ENCODE measurements at places on chromosomes 5 and 9.

DNA sequence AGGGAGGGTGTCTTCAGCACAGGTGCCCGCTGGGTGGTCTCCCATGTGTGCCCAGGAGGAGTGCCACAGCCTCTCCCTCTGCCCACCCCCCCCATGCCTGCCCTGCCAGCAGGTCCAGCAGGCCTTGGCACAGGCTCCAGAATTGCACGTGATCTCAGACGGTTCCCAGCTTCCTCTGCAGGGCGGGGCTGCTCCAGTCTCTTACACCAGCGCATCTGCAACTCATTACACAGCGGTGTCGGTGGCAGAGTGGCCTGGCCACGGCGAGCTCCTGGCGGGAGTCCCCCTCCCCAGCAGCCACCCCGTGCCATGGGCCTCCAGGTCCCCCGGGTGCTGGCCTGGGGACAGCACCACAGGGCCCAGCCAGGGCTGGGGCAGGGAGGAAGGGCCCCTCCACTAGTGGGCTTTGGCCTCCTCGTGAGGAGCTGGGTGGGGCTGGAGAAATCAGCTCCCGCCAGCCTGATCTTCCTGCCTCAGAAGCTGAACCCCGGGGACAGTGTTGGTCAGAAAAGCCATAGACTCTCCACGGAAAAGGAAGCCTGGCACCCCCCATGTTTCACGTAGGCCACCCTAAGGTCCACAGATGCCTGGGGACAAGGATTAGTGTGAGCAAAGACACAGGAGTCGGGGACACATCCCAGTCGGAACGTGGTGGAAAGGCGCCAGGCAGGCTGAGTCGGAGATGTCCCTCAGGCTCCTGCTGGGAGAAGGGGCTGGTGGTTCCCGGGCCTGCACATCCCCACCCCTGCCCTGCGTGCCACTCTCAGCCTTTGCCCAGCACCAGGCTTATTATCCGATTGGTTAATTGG, 40.2 kb downstream of the RXRA start:
- peak; percentile 89 for DNase-seq

- no peak for DNase-seq
These were observed 106.2 kb upstream of the EMB start for GRCh38 chr5:50547303-50547702.

DNA sequence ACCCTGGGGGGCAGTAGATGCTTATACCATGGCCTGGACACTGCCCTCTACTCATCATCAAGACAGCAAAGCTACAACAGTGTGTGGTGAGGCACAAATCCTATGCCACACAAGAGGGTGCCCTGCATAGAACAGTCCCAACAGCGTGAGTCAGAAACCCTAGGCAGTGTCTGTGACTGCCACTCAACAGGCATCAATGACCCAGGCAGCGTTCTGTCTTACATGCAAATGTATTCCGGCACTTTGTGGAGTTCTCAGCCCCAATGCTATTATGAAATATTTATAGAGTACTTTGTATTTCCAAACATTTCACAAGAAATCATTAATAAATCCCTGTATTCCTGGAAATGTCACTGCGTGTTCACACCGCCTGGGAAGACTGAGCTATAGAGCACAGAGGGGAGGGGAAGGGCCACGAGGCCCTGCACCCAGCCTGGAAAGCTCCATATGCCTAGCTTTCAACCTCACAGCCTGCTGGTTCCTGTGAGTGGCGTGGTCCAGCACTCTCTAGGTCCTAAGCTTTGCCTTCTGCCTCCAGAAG, 77.7 kb downstream of the NIPSNAP3B start:
- DNase-seq = no peak

DNA sequence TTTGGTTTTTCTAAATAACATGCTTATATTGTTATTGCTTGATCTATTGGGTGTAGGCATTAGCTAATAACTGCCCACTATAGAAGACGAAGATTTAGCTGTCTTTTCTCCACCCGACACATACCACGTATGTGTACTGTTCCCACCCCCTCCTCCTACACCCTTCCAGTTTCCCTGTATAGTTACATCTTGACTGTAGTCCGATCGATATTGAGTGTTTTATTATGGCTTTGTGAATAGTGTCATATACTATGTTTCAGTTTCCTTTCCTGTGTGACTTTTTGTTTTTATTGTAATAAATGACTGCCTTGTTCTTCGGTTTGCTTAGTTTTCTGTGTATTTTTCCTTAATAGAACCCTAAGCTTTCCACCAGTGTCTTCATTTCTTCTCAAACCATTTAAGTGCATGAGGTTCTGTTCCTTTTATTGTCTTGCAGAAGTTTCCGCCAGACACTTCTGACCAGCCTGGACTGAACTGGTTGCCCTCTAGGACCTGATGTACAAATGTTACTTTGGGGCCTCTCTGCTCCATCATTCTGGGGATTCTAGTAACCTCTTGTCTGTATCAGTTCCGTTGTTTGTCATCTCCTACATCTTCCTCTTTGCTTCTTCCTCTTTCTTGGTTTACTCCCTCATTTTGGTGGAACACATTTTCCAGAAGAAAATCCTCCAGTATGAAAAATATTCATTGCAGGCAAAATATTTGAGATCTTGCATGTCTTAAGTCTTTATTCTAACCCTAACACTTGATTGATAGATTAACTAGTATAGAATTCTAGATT, 61.8 kb downstream of the PRKACG start:
- no peak for DNase-seq

DNA sequence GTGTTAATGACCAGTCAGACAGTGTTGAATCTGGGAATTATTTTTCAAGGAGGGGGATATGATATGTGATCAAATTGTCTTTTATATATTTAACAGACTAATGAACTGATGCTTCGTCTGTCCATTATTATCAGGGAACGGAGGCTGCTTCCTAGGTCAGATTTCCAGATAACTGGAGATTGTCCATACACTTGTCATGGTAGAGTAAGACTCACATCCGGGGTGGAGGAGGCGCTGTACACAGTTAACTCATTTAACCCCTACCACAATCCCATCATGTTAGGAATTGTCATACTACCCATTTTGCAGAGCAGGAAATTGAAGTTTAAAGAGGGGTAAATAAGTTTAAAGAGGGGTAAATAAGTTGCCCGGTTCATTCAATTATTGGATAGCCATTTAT, 55.9 kb downstream of the ARHGAP26 start:
- DNase-seq = no peak

DNA sequence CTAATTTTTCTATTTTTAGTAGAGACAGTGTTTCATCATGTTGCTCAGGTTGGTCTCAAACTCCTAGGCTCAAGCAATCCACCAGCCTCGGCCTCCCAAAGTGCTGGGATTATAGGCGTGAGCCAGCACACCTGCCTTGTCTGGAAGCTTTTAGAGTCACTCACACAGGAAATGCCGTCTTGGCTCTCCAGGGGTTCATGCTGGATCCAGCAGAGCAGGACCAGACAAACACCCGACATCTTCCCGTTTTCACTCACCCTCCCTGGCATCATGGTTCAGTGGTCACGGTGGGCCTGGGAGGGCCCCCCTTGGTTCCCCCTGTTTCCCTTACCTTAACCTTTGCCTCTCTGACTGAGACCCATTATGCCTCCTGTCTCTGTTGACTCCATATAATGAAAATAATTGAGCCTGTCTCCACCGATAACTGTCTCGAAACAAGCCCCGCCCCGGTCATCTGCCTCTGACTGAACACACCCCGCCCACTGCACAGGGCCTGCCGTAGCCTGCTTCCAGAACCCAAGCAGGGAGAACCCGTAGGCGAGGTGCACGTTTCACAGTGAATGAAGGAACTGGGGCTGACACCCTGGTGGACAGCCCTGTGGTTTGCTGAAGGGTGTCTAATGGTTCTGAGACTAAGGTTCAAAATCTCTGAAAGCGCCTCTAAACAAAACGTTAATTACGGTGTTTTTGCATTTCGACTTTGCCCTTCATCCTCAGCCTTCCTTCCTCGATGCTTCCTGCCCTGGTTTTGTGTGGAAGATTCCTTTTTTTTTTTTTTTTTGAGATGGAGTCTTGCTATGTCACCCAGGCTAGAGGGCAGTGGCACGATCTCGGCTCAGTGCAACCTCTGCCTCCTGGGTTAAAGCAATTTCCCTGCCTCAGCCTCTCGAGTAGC, 39.7 kb upstream of the SPRY4 start:
- DNase-seq = peak; percentile 78

DNA sequence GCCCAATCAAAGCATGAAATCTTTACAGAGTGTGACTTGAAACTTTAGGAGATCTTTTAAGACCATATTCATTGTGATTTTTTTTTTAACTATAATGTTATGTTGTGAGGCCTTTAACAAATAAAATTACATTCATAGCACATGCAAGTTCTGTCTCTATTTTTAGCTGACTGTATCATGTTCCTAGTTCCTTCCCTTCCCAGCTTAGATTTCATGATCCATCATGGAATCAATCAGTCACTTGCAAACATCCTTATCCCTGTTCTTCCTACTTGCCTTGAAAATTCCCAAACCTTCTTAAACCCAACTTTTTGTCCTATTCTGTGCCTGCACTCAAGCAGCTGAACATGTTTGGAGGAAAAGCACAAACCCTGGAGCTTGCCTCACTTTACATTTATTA, 141.8 kb downstream of the DMXL1 start:
- no peak for DNase-seq

DNA sequence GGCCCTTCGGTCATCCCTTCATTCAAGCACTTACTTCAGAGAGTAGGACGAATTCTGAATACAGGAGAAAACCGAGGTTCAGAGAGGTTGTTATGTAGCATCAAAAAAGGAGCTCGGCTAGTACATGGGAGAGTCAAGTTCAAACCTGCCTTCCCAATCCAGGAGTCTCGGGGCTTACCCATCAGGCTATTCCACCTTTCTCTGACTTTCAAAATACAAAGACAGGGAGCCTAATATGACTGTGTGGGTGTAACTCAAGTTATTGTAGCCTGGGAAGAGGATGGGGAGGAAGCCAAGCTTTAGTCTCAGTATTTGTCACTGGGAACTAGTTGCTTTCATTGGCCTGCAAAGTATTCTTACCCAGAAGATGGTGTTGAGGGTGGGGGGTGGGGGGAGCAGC, 274.8 kb upstream of the PANK3 start:
- no peak for DNase-seq

GRCh38 chr9:91809581-91810285, 140.3 kb downstream of the ROR2 start:
- no peak for DNase-seq

DNA sequence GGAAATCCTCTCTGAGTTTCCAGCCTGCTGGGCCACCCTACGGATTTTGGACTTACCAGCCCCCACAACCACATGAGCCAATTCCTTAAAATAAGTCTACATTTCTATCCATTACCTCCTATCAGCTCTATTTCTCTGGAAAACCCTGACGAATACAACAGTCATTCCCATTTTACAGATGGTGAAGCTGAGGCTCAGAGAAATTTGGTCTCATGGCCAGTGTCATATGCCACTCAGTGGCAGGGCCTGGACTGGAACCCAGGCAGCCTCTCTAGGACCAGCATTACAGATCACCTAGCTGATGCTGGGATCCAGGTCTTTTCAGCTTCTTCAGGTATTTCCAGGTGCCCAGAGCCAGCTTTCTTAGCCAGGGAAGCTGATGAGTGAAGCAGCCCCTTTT, 45.0 kb upstream of the SH3PXD2B start:
- no peak for DNase-seq

DNA sequence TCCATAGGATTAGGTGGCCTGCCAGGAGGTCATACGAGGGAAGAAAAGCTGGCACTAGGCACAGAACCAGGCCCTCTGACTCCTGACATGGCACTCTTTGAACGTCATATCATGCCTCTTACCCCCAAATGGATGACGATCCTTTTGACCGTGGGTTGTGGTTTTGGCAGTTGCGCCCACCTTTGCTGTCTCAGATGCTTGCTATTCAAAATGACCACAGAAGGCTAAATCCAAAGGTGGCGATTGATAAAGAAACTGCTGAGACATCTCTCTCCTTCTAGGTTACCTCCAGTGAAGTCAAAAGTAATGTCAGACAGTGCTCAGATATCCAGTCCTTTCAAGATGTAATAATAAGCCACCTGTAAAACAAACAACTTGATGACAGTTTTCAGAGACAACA, 385.0 kb downstream of the EFNA5 start:
- no peak for DNase-seq

DNA sequence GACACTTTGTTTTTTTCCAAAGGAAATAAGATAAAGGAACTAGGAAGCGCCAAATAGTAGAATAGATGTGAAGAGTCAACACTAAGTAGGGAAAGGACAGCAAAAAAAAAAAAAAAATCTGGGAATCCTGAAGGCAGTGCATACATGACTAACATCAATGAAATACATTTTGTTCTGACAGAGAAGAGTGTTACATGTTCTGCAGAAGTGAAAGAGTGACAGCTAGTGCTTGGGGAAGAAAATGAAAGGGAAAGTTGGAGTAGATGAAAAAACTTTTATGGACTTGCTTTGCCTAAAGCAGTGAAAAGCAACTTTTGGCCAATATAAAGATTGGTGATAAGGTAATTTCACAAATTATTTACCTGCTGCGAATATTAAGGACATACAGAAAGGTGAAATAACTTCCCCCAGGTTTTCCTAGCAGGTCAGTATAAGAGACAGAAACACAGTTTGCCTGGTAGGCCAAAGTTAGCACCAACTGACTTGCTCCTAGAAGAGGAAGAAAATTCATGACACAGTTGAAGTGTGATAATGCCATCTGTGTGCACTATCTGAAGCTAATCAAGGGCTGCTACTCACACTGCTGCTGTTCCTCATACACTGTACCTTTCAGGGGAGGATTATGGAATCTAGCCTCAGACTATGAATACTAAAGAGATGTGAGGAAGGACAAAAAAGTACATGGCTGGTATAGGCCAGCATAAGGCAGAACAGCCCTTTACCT, 38.6 kb downstream of the RANBP6 start:
- no peak for DNase-seq

- no peak for DNase-seq
These were observed 2.0 kb downstream of the CLK4 start for GRCh38 chr5:178624631-178625546.

GRCh38 chr9:90393365-90394152, 249.1 kb downstream of the DIRAS2 start:
- no peak for DNase-seq

DNA sequence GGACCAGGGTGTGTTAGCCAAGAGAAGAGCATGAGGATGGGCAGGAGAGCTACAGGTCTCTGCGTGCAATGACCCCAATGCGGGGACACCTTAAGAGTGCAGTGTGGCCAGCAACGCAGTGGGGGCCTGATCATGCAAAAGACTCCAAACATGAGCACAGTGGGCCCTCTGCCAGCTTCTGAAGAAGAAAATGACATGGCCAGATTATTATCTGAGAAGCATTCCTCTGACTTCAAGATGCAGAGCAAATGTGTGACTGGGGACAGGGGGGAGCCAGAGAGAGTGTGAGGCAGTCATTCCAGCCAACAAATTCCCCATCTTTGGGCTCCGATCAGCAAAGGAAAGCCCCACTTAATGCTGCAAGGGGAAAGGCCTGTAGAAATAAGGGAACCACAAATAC, 229.4 kb downstream of the CDK5RAP2 start:
- DNase-seq = no peak

DNA sequence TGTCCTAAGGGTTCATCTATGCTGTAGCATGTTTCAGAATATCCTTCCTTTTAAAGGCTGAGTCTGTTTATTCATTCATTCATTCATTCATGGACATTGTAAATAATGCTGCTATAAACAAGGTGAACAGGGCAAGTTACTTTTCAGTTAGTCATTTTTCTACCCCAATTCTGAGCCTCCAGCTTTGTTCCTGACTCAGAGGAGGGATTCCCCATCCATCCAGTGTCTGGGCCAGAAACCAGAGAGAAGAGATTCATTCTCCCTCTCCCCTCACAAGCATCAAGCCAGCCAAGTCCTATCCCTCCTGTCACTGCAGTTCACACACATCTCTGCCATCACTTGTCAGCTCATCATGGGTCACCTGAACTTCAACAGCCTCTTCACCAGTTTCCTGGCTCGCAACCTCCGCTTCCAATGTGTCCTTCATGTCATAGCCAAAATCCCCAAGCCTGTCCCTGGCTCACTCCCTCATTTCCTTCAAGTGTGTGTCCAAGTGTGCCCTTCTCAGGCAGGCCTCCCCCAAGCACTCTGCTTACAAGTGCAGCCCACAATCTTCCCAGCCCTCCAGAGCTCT, 203.0 kb downstream of the TTLL11 start:
- DNase-seq = no peak

All from dorsolateral prefrontal cortex (tissue), 122 donors.